LoVo (cell line): ENCODE measurements at places on chromosomes 6 and 20.

GRCh38 chr20:22490287-22491193, 93.8 kb downstream of the FOXA2 start:
- peak; percentile 79 for DNase-seq

- no peak for DNase-seq
Observed at GRCh38 chr6:93975159-93975558, 555.8 kb upstream of the EPHA7 start.

DNA sequence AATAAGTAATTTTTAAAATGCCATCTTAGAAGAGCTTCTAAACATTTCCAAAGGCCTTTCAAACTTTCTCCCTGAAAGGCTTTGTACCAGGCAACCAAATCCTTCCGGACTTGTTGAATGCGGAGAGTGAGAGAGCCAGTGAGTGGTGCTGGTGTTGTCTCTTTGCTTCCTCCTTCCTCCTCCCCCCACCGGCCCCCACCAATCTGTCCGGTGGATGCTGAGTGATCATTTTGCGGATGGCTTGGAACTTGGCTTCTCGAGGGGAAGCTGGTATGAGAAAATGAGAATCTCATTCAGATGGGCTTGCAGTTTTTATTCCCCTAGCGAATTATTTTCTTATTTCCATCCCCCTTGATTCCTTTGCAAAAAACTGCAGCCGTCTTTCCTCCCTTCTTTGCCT, 97.3 kb downstream of the ANKRD60 start:
- no peak for DNase-seq

GRCh38 chr20:36573798-36574365, 485 bp downstream of the TGIF2 start:
- DNase-seq: no peak

GRCh38 chr20:34941226-34941625, 14.4 kb downstream of the GSS start:
- DNase-seq: no peak
